ENCODE measurements at places on chromosomes 1 and 21. TPM values are rescaled to one million over a fixed set of nuclear protein-coding genes. Genes with fewer than 3 reads are reported as not detected.

The TFF3 gene
- not detected for total RNA-seq

The PGLYRP4 gene
- not detected for total RNA-seq

The EPHA10 gene
- 0.95 TPM for total RNA-seq

The WLS gene
- total RNA-seq = 19.8 TPM

The A3GALT2 gene
- not detected for total RNA-seq
